ENCODE measurements at places on chromosomes 16 and 17.

DNA sequence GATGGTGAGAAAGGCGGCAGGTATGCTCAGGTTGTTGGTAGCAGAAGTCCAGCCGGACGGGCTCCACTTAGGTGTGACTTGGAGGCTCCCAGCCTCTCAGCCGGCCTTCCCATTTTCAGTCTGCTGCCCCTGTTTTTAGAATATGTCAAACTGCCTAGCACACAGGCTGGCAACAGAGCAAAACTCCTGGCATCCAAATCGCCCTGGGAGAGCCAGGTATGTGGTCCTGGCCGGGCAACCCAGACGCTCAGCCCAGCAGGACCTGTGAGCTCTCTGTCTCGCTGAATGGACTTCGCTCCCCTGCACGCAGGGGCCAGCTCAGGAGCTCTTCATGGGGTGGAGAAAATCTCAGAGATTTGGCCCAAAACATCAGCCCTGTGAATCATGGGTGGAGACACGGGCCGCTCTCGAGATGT, 147.9 kb upstream of the CHMP6 start:
- no peak for DNase-seq

GRCh38 chr17:74690409-74690825, 22.3 kb downstream of the CD300LF start:
- DNase-seq, result no peak

DNA sequence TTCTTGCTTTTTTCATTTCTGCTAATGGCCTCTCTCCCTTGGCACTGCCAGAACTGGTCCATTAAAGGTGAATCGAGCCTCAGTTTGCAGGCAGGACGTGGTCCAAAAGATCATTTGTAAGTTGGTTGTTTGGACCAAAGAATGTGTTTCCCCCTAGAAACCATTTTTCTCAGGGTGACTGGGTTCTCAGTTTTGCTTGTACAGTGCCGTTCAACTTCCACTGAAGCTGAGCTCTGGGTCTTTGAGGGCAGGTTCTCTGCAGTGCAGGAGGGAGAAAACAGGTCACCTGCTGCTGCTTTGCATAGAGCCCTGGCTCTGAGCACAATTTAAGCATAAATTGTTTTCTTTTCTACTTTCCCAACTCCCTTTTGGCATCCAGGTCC, 9.0 kb upstream of the AMZ2 start:
- DNase-seq, result no peak

DNA sequence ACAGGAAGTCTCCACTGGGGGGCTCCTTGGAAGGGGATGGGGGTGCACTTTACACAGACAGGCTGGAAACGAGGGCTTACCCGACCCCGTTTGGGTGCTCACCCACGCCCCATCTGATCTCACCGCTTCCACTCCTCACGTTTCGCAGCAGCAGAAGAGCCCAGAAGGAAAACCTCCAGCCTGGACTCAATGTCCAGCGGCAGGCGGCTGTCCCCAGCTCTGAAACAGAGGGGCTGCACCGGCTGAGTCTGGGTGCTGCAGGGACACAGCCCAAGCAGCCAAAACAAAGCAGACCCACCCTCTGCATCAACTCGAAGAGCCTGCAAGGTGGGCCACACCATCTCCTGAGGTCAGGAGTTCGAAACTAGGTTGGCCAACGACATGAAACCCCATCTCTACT, 3.9 kb downstream of the MEAK7 start:
- no peak for DNase-seq

- no peak for DNase-seq
Observed at GRCh38 chr17:43171586-43172487, 823 bp downstream of the NBR1 start.

- DNase-seq, result no peak
Observed at GRCh38 chr17:49646391-49647255, 31.3 kb downstream of the SPOP start.

DNA sequence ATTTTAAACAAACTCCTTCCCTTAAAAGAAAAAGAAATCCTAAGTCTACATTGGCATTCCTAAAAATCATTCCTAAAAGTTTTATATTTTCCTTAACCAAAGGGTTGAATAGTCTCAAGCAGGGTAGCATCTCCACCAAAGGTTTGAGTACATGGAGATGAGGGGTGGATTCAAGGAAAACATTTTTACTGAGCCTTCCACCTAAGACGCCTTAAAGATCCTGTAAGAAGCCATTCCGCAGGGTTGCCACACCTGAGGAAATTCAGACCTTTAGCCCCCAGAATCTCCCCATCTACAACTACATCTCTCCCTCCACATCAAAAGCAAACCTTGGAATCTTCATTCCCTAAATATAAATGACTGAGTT, 7.7 kb upstream of the AKTIP start:
- DNase-seq, result no peak

DNA sequence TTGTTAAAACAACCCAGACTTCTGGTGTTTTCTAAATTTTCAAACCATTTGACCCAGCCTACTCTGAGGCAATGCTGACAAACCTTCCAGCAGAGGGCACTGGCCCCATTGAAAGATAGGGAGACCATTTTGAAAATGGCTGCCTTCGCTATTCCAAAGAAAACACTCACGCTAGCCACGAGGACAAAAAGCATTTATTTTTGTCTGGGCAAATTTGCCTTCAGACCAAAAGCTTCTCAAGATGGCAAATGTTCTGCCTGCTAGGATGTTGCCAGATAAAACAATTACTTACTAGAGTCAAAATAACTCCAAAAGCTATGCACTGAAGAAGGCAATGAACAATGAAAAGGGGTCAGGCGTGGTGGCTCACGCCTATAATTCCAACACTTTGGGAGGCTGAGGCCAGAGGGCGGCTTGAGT, 296.7 kb upstream of the IRX5 start:
- no peak for DNase-seq

DNA sequence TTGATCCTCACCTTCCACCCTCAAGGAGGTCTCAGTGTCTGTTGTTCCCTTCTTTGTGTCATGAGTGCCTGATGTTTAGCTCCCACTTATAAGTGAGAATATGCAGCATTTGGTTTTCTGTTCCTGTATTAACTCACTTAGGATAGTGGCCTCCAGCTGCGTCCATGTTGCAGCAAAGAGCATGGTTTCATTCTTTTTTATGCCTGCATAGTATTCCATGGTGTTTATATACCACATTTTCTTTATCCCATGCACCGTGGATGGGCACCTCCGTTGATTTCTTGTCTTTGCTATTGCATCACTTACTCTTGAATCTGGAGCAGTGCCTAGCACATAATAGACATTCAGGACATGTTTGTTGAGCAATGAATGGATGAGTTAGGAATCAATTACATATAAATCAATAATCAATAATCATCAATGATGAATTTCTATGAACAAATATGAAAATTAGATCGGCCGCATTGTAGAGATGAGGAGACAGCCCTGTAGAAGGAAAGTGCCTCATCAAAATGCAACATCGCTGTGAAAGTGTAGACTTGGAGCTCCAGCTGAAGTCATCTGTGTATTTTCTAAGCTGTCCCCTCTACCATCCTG, 129.5 kb downstream of the PRKCB start:
- DNase-seq, result no peak

- no peak for DNase-seq
Observed at GRCh38 chr17:16910341-16910740, 61.6 kb downstream of the TNFRSF13B start.

DNA sequence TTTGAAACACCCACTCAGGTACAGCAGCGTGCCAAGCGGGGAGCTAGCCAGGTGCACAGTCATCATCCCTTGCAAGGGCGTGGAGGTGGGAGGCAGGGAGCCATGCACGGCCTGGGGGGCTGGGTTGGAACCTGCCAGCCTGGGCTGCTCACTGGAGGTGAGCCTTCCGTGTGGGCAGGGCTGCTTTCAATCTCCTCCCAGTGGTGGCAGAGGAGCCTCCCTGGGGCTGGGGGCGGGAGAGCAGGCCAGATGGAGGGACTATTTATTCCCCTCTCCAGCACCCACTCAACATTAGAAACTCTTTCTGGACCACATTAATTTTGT, 90.3 kb downstream of the KATNIP start:
- DNase-seq, result no peak

All from progenitor cell of endocrine pancreas (in vitro differentiated cells).